ENCODE measurements at places on chromosomes 13 and 19. TPM values are rescaled to one million over a fixed set of nuclear protein-coding genes. Genes with fewer than 3 reads are reported as not detected.

Gene ZNF230
- total RNA-seq = 4.9 TPM

Gene ZNF709
- 5.0 TPM for total RNA-seq

DNA sequence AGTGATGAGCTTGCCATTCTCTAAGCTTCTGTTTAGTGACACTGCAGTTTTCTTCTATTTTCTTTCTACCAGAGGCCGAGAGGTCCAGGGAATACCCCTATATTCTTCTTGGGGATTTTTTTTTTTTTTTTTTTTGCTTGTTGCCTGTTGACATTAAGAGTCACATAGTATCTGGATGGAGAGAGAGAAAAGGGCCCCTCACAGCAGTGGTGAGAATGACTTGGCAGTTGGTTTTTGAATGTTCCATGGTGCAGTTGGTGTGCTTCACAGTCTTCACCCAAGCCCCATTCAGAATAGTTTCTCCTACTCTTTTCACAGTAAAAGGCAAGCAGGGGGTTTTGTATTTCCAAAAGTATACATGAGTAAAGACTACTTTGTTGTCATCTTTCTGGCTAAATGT, 577.9 kb downstream of the LMO7 start:
- no peak for DNase-seq

DNA sequence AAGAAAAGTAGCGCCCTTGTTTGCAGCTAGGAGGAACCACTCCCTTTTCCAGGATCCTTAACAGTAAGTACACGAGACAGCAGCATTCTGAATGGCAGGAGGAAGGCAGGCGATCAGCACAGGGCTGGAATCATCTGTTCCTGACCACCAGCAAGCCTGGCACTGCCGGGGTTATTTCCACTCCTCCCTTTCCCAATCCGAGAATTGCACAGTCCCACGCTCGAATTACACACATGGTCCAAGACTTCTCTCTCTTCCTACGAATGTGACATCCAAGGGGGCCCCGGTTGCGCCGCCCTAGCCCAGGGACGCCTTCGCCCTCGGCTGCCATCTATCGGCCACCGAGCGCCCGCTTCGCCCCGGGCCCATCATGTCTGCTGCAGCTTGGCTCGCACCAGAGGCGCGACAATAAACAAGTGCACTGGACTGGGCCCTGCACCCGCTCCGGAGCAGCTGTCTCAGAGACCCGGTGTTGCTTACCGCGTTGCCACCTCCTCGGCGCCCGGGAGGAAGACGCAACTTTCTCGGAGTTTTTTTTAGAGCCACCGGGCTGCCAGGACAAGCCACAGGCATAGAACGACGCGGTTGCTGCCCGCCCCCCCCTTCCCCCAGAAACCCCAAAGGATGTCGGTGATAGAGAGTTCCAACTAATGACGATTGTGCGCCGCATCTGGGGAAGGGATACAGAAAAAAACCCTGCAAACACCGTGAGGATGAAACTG, at the start of gene SLITRK5:
TSS of gene SLITRK5 (plus strand) at position 341 of the 722 bp plus-strand sequence. CDS start 4,018 bp downstream, outside the sequence.
- DNase-seq = peak; percentile 59

DNA sequence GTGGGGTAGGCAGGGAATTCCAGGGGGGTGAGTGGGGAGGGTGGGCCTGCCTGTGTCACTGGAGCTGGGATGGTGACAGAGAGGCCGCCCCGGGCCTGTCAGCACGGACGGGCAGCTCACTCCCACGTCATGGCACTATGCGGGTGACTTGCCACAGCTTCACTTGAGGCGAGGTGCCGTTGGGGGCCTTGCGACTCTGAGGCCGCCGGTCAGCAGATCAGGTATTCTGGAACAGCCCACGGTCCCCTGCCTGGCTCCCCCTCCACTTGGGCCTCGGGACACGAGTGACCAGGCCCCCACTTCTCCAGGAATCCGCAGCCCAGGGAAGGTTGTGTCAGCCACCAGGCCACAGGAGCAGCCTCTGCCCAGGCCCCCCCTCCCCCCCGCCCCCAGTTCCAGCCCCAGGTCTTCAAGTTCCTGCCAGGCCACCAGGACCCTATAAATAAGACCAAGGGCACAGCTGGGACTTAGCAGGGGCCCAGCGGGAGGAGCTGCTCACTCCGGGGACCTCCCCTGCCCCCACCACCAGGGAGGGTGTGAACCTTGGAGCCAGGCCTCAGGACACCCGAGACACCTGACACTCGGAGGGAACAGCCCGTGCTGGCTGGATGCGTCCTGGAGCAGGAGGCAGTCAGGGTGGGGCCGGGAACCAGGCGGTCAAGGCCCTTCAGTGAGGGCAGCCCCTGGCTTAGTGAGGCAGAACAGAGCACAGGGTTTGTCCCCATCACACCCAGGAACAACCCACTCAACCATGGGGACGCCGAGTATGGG, 2.7 kb upstream of the MIDN start:
- no peak for DNase-seq

GRCh38 chr13:69287050-69287698, 820.5 kb upstream of the ATXN8OS start:
- no peak for DNase-seq

DNA sequence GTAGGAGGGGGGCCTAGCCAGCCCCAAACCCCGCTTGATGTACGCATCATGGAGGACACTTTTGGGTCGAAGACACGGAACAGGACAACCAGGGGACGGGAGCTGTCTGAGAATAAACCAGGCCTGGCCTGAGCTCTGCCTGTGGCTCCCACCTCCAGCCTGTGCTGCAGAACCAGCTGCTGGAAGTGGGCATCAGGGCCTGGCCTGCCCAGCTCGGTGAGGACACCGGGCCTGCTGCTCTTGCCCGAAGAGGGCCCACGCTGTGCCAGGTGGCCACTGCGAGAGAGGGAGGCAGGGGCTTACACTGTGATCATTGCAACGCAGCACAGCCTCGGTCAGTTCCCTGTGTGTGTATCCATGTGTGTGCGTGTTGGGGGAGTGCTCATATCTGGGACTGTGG, 34.6 kb downstream of the CEBPG start:
- no peak for DNase-seq

DNA sequence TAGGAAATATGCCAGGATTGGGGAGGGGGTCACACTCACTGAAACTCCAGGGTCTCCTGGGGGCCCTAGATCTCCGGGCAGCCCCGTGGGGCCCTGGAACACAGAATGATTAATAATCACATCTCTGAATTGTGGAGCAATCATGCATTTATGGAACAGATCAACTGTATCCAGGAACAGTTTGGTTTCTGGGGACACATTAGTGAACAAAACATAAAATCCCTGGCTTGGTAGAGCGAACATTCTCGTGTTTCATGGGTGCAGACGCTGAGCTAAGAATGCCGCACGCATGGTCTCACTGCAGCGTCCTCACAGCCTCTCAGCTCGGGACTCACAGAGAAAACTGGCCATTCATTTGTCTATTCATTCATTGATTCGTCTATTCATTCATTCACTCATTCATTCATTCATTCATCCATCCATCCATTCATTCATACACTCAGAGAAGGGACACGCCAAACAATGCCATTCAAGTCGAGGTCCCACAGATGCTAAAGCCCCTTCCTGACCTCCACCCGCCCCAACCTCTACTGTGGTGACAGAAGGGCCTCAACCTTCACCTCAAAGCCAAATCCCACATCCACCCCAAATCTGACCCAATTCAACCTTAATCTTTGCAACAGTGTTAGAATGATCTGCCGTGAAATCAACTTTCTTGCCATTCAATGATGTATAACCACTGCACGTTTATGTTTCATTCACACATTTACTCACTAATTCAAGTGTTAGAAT, 35.0 kb upstream of the OLFM2 start:
- no peak for DNase-seq

DNA sequence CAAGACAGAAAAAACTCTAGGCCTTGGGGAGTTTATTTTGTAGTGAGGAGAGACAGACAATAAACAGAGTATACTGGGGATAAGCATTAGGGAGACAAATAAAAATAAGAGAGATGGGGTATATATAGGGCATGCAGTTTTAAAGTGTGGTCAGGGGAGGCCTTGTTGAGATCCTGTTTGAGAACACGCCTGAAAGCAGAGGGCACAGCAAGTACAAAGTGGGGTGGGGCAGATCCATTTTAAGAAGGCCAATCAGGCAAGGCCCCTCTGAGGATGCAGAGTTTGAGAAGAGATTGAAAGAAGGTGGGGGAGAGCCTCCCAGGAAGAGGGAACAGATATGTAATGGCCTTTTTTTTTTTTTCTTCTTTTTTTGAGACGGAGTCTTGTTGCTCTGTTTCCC, 2.1 kb downstream of the PPP2R1A start:
- no peak for DNase-seq
